Fibroblast of the conjunctiva (primary cell): ENCODE measurements at places on chromosomes 16 and 17.

- peak; percentile 99 for DNase-seq
These were observed 157.4 kb downstream of the PRKCA start for GRCh38 chr17:66459811-66460270.

GRCh38 chr16:79409978-79410377 is 190.6 kb downstream of the MAF start:
- DNase-seq = no peak

DNA sequence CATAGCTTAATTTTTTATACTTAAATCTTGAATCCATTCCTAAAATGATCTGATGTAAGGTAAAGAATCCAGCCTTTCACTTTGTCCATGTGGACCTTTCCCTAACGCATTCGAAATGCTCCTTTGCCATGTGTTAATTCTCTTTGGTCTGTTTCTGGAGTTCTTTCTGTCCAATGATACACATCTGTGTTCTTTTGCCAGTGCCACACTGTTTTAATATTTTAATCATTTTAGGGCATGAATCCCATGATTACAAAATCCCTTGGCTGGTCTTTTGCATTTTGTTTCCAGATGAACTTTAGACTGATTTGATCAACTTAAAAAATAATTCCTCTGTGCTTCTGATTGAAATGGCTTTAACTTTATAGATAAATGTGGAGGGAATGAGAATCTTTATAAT is 74.1 kb downstream of the NTN1 start:
- DNase-seq = peak; percentile 4

GRCh38 chr17:70109497-70109896 is 34.5 kb downstream of the KCNJ16 start:
- no peak for DNase-seq

- no peak for DNase-seq
These were observed 11.3 kb upstream of the SKAP1 start for GRCh38 chr17:48441231-48441711.

DNA sequence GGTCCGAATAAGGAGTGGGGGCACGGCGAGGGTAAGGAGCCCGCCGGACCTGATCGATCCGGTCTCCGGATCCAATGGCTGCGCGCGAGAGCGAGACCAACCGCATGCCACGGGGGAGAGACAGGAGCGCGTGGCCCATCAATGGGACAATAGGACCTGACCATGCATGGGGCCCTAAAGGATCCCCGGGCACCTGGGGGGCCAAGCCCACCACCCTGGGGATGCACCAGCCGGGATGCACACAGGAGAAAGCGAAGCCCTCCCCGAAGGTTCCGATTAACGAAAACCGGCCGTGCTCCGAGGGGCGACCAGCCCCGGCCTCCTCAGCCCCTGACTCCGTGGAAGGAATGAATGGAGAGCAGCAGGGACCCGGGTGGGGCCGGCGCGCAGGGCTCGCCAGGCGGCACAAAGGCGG is 525 bp downstream of the JPT1 start:
- DNase-seq = no peak

DNA sequence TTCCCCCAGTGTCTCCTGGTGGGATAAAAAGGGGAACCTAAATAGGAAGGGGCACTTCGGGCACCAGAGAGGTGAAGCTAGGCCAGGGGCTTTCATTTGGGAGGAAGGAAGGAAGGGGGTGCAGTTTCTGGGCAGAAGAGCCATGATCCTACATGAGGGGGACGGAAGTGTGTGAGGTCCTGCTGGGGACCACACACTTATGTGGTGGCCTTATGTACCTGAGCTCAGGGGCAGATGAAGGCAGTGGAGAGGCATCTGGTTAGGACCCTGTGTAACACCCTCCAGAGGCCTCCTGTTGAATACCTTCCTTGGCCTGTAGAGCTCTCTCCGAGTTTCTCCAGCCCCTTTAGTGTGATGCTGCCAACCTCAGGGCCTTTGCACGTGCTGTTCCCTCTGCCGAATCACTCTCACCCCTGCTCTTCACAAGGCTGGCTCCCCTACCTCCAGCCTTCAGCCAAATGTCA is 21.2 kb downstream of the IGFBP4 start:
- DNase-seq = no peak

DNA sequence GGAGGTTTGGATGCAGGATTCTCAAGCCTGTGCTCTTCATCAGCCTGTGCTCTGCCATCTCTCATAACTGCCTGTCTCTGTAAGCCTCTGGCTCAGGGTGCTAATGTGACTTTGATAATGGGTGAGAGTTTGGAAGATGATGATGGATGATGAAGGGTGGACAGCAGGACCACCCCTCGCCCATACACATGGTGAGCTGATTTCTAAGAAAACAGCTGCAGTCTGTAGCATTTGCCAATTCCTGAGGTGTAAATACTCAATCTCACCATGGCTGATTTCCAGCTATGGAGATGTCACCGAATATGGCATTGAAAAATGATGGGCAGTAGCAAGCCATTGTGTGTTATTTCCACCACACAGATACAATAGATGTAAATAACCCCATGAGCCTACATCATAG is 74.2 kb downstream of the ARSG start:
- DNase-seq = no peak

DNA sequence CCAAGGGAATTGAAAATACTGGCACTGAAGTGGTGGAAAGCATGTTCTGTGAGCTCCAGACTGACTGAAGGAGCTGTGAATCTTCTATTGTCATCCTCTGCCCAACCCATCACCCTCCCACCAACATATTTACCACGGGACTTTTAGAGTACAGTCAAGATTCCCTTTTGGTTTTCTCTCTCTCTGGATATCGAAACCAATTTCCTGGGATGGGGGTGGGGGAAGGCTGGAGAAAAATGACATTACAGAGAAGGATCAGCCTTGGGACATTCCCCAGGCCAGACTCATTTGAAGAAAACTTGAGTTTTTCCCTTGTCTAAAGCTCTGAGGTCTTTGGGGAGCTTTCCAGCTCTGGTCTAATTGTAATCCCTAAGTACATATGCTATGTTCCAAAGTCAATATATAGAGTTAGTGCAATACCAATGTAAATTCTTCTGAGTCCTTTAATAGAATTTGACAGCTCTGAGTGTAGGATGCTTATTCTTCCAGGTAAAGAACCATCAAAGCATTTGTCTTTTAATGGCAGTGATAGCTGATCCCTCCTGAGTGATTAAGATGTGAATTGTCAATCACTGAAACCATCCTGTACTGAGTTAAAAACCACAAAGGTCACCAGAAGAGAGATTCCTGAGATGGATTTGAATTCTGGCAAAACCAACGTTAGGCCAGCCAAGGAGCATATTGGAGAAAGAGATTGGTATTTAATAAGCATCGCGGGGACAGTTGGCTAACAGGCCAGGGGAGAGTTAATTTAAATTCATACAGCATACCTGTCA is 48.8 kb upstream of the CCL1 start:
- DNase-seq = no peak

DNA sequence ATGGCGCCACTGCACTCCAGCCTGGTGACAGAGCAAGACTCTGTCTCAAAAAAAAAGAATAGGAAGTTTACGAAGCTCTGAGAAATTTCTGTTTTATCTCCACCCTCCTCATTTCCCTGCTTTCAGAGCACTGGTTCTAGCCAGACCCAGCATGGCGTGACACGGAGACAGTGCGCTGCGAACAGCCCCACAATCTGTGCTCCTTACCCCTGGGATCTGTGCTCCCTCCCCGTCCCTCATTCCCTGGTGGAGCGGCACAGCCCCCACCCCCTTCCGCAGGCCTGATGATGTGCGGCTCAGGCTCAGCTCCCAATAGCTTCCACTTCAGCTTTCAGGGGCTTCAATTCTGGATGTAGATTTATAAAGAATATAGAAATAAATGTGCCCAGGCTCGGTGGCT is 56.1 kb upstream of the ENDOV start:
- no peak for DNase-seq

DNA sequence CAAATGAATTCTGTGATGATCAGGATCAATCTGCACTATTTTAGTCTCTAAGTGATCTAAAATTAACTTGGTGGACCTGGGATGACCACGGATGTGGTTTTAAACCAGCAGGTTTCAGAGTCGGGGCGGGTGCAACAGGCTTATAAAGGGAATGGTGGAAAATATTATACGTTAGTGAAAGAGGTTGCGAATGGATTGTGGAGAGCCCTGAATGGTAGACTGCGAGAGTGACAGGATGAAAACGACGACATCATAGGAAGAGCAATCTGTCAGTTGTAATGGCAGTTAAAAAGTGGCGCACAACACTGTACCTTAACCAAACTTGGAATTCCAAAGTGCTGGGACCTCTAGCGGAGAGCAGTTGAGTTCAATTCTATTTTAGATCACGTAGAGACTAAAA is 1.2 kb upstream of the CYB5B start:
- DNase-seq = no peak

GRCh38 chr17:74012465-74012864 is 191.0 kb upstream of the RPL38 start:
- no peak for DNase-seq

DNA sequence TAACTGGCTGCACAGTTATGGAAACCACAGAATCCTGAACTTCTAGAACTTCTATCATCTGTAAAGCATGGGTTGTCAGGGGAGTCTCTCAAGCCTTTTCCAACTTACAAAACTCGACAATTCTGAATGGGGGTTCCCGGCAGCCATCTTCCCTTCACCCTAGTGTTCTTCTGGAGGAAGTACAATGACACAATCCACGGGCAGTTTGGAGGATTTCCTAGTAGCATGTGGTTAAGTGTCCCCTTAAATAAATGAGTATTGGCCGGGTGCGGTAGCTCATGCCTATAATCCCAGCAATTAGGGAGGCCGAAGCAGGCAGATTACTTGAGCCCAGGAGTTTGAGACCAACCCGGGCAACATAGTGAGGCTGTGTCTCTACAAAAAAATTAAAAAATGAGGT is 2.1 kb downstream of the SLC16A6 start:
- DNase-seq = no peak

GRCh38 chr17:72613396-72613795 is 479.1 kb downstream of the SLC39A11 start:
- peak; percentile 10 for DNase-seq

DNA sequence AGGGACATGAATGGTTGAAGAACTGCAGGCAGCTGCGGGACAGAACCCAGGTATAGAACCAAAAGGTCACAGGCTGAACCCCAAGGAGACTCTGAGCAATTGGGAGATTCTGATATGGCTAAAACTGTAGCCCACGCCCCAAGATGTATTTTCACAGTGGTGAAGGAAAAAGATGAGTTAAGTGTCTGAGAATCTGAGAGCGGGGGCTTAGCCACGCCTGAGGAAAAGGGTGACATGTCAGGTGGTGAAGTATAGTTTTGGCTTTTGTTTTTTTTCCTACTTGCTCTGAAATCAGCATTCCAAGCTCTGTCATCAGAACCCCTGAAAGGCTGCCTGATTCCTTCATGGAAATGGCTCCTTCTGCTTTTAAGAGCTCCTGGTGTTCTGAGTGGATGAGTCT is 73.3 kb downstream of the AKAP1 start:
- DNase-seq = no peak

DNA sequence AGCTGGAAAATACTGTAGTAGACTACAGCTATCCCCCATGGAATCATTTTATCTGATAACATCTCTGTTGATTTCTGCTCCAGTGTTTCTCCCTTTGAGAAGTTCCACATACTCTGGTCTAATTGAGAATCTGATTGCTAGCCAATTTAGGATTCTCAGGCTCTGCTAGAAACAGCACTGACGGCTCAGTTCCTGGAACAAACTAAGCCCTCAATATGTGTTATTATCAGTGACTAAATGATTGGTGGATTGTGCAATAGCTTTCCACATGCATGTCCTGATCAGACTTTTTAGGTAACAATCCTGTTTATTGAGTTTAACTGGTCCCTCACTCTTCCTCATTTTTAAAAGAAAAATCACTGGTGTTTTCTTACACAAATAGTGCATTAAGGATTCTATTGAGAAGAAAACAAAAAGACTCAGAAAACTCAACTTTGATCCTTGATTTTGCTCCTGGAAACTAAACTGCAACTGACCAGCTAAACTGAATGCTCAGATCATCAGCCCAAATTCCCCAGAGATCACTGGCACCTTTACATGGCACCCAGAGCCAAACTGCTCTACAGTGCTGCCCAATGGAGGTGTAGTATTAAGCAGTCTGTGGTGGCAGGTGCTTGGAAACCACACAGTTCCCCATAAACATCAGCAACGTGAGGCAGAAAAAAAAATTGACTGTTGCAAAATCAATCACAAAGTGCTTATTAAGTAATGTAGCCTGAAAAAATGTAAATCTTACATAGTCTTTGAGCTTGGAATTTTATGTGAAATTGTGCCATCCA is 423.7 kb downstream of the TOX3 start:
- DNase-seq = no peak

GRCh38 chr17:77414811-77415400 is 274.1 kb downstream of the SEC14L1 start:
- no peak for DNase-seq

DNA sequence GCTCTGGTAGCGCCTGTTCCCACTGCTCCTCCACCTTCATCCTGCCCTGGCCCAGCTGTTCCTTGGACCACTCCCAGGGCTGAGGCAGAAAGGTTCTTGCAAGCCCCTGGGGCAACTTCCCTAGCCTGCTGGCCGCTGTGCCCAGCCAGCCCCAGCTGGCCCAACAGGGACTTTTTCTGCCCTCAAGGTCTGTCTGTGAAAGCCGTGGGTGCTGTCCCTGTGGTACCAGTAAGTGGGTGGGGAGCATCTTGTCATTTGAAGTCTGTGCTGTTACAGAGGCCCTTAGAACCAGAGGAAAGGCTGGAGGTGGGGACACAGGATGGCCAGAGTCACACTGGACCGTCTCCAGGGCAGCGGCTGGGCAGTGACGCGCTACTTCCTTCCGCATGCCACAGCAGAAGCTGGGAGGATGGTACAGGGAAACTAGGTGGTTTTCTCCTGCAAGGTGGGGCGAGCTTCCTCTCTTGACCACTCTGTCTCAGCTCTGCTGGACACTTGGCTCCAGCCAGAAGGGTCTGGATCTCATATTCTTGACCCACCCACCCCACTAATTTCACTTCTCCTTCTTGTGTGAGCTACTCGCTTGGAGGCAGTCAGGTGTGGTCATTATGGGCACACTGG is 87.8 kb downstream of the PLCG2 start:
- no peak for DNase-seq

DNA sequence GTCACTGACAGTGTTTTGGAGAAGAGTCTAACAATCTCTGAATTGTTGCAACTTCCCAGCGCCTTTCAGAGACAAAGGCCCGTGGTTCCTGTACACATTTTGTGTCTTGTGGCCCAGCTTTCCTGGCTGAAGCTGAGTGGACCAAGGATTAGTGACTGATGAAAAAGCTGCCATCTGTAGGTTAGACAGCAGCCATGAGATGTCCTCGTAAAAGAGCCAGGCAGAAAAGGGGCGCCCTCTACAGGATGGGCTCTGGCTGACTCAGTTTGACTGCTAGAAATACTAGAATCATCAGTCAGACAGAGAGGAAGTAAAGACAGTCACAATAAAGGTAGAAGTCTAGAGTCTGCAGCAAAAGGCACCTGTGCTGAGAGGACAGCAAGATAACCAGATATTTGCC is 26.5 kb upstream of the NF1 start:
- DNase-seq = no peak

DNA sequence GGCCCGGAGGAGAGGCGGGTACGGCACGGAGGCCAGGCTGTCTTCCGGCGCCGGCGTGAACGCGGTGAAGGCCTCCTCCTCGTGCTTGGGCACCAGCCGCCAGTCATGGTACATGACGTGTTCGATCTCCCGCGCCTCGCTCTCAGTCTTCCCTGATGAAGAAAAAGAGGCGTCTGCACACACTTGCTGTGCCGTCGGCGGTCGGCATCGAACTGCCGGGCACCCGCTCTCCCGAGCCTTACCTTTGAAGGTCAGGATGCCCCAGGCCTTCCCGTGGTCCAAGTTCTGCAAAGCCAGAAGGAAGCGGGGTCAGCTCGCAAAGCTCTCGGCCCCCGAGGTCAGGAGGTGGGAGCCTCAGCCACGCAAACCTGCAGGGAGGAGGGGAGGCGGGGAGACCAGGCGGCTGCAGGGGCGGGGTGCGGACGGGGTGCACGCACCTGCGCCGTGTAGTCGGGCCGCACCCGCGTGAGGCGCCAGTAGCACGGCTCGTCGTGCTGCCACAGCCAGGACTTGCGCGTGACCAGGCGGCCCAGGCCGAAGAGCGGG is at the start of gene EME2:
EME2 (plus strand) TSS at position 449 of the 546 bp plus-strand sequence. CDS start 418 bp downstream, outside the sequence.
- no peak for DNase-seq
